ENCODE measurements at places on chromosomes 5 and 9.

DNA sequence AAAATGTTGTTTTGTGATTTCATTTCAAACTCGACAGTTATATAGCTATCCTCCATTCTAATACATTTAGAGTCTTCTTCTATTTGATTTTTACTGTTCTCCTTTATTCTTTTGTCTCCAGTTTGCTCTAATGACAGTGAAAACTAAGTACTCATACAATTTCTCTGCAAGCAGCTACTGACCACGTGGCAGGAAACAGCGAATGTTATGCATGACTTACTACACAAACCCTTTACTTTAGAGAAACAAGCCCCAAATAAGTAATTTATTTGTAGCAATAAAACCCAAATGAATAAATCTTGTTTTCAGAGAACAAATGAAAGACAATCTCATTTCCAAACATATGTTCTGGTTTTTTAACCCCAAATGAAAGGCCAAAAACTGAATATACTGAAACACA, 41.9 kb downstream of the CDH6 start:
- no peak for DNase-seq

DNA sequence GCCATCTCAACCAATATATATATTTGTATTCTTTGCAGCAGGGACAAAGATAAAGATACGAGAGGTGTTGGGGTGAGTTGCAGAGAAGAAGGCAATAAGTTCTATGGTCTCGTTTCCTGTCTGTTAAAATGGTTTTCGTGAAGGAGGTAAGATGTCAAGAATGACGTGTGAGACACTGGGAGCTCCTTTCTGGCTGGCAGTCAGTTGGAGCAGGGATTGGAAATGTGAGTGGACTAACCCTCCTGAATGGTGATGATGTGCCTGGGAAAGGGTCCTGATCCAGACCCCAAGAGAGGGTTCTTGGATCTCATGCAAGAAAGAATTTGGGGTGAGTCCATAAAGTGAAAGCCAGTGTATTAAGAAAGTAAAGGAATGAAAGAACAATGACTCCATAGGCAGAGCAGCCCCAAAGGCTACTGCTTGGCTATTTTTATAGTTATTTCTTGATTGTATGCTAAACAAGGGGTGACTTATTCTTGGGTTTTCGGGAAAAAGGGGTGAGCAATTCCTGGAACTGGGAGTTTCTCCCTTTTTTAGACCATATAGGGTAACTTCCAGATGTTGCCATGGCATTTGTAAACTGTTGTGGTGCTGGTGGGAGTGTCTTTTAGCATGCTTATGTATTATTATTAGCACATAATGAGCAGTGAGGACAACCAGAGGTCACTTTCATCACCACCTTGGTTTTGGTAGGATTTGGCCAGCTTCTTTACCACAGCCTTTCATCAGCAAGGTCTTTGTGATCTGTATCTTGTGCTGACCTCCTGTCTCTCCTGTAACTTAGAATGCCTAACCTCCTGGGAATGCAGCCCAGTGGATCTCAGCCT, 53.7 kb downstream of the SPATA31C2 start:
- DNase-seq, result no peak

DNA sequence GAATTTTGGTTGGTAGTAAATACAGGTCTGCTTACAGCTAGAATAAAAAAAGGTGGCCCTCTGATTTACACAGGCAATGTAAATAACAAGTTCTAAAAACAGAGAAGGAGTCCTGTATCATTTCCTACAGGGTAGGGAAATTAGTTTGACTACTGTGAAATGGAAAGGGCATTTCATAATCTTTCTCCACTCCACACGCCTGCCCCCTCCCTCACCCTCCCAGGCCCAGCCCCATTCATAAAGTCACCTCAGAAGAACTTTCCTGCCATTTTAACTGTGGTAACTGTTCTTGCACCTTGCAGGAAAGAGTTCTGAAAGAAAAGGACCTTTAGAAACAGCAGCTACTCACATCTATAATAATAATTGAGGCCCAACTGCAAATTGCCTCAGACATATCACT, 69.7 kb downstream of the MEF2C start:
- no peak for DNase-seq

DNA sequence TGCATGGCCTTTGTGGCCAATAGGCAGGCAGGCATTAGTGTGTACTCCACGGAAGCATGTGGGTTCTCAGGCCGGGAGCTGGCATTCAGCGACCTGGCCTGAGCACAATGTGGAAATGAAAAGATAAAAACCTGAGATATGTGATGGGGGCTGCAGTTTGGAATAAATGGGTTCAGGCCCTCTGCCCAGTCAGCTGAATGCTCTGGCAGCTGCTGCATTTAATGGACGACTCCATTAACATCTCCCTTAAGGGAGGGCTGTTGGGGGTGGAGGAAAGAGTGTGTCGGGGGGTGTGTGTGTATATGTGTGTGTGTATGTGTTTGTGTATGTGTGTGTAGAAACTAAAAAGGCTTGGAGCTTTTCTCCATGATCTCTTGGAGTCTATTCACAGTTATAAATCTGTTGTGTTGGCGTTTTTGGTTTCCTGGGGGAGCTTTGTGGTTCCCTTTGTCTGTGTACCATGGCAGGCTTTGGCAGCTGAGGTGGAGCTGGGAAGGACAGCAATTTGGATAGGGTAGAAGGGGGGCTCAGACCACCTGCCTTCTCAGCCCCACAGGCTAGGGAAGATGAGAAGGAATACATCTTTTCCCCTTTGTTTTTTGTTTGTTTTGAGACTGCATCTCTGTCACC, 27.3 kb upstream of the HSPA9 start:
- DNase-seq, result no peak

DNA sequence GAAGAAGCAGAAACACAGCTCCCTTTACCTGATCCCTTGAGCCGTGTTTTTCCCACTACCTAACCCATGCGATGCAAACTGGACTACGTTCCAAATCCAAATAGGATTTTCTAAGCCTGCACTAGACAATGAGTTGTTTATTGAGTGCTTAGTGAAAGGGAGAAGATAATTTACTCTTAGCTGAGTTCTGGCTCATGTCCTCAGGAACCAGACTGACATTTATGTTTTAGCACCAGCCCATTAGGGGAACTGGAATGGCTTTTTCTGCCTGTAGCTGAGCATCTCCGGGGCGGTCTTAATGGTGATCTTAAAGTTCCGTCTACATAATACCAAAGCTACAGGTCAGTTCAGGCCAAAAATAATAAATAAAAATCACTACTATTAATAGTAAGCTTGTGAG, 81.5 kb downstream of the SH3TC2 start:
- no peak for DNase-seq

GRCh38 chr5:92380069-92380770, 997.1 kb upstream of the ARRDC3 start:
- DNase-seq, result no peak

GRCh38 chr5:140576776-140577201, 12.2 kb downstream of the SLC35A4 start:
- DNase-seq, result no peak

- DNase-seq, result peak; percentile 34
Observed at GRCh38 chr9:93459432-93459847, 6.1 kb upstream of the FAM120AOS start.

GRCh38 chr9:3993773-3994172, 306.1 kb downstream of the GLIS3 start:
- no peak for DNase-seq

DNA sequence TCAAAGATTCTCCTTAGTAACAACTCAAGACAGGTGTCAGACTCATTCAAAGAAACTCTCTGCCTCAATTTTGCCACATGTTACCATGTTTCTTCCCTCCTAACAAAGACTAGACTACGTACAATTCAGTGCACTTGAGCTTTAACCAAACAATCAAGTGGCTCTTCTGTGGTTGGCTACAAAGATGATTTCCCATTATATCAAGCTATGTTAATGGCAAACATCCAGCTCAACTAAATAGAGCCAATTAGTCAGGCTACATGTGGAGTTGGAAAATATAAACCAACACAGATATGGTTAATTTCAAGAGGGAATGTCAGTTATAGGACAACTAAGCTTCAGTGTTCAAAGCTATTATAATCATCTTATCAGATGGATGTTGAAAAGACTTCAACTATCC, 29.2 kb upstream of the ADRA1B start:
- peak; percentile 88 for DNase-seq

DNA sequence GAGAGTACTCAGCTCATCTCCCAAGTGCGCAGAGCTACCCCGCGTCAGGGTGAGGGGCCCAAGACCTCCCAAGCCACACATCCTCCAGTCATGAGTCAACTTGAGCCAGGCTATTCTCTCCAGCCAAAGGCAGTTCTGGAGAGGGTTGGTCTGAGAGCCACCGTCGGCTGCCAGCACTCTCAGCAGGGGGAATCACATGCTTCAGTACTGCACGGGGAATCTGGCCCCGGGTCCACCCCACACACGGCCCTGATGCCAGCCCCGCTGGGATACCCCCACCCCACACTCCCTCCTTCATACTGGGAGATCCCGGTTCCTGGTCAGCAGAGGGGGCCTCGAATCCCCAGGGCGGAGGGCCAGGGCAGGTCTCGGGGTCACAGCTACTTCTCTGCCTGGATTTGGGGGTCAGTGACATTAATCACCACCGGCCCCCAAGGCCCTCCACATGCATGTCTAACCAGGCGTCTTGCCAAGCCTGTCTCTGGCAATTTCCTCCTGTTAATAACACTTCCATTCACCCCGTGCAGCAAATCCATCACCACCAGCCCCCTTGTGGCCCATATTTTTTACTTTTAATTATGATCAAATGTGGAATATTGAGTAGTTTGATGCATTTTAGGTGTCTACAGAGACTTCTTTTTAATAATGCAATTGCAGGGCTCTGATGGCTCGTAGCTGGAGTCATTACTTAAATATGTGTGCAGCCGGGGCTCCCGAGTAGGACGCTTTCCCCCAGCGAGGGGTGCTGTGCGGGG, 102.9 kb upstream of the PPP1R26 start:
- DNase-seq, result no peak

DNA sequence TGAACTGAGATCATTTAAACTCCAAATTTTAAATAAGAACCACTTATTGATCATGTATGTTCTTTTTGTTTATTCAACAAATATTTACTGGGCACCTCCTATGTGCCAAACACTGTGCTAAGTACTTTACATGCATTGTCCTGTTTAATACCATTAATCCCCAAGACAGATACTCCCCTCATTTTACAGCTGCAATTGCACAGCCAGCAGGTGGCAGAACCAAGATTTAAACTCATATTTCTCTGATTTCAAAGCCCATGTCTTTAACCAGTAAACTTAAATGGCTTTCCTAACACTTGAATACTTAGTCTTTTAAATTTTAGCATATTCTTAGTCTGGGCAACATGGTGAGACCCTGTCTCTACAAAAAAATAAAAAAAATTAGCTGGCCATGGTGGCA, 43.4 kb upstream of the KIAA1958 start:
- no peak for DNase-seq

DNA sequence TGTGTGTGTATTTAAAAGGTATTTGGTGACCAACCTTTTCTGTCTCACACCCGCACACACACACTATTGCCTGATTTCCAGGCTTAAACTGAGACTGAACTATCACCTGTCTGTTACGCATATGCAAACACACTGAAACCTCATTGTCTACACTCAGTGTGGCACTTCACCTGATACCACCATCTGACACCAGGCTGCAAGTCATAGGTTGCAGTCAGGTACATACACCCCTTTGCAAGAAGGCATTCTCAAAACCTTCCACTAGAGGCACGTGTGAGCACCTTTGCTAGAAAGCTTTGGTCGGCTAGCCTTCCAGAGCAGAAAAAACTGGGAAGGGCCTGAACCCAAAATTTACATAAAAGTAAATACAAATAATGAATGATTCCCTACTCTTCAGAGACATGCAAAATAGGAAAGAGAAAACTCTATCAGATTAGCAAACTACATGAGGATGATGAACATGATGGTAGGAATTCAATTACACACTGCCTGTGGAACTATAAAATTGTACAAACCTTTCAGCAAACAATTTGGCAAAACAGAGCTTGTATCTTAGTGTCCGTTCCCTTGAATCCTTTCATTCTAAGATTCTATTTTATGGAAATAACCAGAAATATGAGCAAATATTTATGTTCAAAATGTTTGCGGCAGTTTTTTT, 5.9 kb upstream of the FOXD1 start:
- DNase-seq, result peak; percentile 96

DNA sequence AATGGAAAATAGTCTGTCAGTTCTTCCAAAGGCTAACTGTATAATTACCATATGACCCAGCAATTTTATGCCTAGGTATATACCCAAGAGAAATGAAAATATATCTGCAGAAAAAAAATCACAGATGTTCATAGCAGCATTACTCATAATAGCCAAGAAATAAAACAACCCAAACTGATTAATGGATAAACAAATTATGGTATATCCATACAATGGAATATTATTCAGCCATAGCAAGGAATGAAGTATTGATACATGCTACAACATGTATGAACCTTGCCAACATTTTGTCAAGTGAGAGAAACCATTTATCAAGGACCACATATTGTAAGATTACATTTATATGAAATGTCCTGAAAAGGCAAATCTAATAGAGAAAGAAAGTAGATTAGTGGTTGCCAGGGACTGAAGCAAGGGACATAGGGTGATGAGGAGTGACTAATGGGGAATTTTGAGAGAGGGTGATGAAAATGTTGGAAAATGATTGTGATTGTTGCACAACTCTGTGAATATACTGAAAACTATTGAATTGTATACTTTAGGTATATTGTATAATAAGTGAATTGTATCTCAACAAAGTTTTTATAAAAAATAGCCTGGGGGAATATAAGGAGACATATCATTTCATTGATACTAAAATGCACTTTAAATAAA, 114.4 kb downstream of the PBX3 start:
- no peak for DNase-seq

- no peak for DNase-seq
Observed at GRCh38 chr9:130638284-130639123, 25.9 kb upstream of the PRDM12 start.
